CD4-positive, alpha-beta memory T cell (primary cell): ENCODE measurements at places on chromosomes 4 and X. TPM values are rescaled to one million over a fixed set of nuclear protein-coding genes. Genes with fewer than 3 reads are reported as not detected.

- no peak for DNase-seq
Observed at GRCh38 chr4:8318509-8318908, 49.0 kb downstream of the HTRA3 start.

The SLC7A11 gene
- total RNA-seq = 0.93 TPM

DNA sequence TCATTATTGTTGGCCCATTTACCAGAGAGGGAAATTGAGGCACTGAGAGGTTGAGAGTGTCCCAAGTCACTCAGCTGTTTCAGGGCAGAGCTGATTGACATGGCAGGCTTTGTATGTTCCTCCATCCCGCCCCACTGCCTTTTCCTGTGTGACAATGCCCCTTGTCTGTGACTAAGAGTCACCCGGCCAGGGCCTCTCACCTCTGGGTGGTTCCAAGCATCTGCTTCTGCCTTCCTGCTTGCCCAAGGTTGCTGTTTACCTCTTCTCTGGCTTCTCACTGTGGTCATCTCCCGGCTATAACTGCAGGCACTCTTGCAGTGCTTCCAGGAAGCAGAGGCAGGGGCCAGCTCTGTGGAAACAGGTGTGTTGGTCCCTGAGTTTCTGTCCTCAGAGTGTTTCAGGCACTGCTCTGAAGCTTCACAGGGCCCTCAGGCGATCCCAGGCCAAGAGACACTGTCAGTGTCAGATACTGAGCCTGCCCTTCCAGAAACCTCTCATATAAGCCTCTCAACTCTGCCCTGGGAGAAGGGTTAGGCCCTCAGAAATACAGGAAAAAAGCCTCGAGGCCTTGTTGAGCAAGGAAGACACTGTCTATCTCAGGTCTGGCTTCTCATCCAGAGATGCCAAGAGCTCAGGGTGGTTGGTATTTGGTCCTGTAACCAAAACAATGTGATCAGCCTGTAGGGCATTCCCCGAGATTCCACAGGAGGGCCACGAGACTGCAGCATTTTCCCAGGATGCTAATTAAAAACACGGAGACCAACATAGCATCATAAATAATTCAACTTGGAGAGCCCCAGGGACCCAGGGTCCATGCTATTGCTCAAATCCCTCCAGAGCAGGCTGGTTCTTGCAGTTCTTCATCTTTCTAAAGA is 42.0 kb upstream of the PROM1 start:
- no peak for DNase-seq

The HTR2C gene
- total RNA-seq = not detected

GRCh38 chr4:41212616-41213203 is 1.6 kb downstream of the APBB2 start:
- no peak for DNase-seq

DNA sequence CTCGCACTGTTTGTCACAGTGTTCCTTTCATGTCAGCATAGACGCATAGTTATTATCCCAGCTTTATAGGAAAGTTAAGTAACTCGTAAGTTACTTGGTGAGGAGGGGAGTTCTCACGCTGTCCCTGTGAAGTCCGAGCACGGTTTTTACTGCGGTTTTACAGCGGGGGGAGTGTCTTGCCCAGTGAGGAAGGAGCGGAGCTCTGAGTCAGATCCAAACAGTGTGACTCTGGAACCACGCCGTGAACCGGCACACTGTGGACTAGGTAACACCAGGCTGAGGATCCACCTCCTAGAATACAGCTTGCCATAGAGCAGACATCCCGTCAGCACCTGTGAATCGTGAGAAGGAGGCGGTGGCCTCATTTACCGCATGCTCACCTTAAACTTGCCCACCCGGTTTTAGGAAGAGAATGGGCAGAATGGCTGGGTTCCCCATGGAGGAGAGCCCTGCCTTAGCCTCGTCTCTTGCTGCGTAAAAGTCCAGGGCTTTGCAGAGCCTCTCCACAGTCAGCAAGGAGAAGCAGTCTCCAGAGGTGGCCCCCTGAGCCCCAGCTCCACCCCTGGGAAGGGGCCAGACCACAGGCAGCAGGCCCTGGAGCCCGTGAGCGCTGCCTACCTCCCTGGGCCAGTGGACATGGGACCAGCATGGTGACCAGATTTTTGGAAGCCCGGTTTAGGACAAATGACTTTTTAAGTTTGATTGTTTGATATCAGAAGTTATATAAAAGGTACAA is 40.2 kb upstream of the HGFAC start:
- no peak for DNase-seq

- DNase-seq = no peak
Observed at GRCh38 chr4:77015390-77015789, 60.4 kb downstream of the CCNI start.

DNA sequence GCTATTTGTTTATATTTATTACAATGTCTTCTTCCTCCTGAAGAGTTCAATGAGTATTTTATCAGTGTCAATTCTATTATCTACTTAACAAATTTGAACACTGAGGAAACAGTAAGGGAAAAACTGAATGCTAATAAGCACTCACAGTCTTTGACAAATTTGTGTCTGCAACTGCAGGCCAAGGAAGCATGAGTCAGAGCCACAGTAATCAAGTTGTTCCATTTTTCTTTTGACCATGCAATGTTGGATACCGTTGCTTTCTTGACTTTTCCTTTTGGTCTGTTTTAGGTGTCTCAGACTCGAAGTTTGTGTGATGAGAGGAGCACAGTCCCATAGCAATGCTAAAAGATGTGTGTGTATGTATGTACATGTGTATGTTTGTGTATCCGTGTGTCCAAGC is 359.6 kb downstream of the IL1RAPL1 start:
- DNase-seq = no peak

The CTAG2 gene
- not detected for total RNA-seq

- DNase-seq = no peak
Observed at GRCh38 chrX:123590842-123591486, 141.9 kb downstream of the THOC2 start.

DNA sequence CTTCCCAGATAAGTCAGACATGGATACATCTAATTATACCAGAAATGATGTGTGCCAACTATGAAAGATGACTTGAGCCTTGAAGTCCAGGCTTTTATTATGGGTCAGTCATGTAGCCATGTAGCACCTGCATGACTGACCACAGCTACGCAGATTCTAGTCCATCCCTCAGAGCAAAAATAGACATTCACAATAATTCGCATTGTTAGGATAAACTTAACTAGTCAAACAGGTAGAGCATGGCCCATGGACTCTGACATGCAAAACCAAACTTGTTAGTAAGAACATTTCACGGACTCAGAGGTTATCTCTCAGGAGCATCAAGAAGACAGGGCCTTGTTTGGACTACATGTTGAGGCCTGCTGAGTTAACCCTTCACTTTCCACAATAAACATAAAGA is 132.6 kb downstream of the PWWP3B start:
- DNase-seq = no peak

The TGIF2LX gene
- not detected for total RNA-seq

GRCh38 chrX:40104985-40105834 is 7.5 kb upstream of the BCOR start:
- DNase-seq = no peak

DNA sequence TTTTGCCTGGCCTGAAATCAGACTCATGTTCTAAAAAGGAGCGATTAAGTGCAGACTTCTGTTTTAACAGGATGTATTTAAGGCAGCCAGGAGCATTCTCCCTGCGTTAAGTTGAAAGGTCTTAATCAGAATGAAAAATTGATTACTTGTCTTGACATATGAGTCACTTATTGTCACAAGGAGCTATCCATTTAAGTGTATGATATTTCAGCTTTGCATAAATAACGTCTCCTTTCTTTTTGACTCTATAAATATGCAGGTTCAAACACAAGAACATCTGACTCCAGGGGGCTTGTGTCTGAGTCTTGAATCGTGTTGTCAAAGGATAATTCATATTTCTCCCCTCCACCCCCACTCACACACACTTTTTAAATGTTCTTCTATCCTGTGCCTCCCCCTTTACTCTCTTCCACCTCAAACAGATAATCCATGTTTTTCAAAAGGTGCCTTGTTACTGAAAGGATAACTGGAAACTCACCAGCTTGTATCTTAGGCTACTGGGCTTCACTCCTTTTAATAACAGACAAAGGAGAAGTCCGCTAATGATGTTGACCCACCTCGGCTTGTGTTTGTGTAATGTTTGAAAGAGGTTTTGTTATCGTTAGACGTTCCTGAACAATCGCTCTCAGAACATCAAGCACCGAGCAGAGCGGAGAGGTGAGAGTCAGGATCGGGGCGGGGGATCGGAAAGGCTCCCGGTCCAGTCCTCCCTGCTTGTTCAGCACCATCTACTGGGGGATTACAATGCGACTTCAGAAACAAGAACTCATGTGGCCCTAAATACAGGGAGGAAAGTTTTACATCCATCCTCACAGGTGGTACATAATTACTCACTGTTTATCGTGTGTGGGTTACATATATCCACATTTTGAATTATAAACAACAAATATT is 107.5 kb upstream of the RPL34 start:
- no peak for DNase-seq

DNA sequence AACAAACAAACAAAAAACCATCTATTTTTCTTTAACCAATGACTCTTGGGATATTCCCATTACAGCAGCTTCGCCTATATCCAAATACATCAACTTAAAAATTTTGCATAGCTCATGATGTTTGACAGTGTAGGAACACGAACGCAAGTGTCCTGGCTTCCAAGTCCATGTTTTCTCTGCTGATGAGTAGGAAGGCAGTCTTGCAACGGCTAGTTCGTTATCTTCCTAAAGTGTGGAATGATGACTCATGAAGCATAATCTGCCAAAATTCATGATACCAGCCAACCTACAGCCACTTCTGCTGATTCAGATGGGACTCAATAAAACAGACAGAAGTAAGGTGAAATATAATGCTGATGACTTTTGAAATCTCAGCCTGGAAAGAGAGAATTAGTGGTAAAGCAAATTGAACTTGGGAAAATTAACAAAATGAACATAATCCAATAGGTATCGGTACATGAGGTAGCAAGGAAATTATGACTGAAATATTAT is 6.4 kb upstream of the SEPTIN11 start:
- no peak for DNase-seq

GRCh38 chrX:43956034-43956433 is 17.2 kb downstream of the NDP start:
- DNase-seq = no peak

The C4orf54 gene
- not detected for total RNA-seq

The CCNA2 gene
- total RNA-seq = 1.2 TPM

DNA sequence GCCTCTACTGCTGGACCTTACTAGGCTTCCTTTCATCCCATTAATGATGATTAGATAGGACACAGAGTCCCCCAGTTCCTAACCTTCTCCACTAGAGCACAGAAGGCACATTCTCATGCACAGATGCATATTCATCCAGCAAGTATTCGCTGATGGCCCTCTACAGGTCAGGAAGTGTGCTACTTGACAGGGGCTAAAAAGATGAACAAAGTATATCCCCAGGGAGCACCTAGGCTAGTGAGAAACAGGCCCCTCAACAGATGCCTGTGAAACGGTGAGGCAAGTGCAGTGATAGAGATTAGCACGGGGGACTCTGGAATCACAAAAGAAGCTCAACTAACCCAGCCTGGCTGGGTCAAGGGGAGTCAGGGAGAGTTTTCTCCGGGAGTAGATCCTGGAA is 95.8 kb downstream of the MGST2 start:
- no peak for DNase-seq

- no peak for DNase-seq
Observed at GRCh38 chrX:117147249-117147648, 684.5 kb upstream of the CT83 start.

- DNase-seq = no peak
Observed at GRCh38 chr4:110826656-110827055, 203.8 kb upstream of the PITX2 start.

DNA sequence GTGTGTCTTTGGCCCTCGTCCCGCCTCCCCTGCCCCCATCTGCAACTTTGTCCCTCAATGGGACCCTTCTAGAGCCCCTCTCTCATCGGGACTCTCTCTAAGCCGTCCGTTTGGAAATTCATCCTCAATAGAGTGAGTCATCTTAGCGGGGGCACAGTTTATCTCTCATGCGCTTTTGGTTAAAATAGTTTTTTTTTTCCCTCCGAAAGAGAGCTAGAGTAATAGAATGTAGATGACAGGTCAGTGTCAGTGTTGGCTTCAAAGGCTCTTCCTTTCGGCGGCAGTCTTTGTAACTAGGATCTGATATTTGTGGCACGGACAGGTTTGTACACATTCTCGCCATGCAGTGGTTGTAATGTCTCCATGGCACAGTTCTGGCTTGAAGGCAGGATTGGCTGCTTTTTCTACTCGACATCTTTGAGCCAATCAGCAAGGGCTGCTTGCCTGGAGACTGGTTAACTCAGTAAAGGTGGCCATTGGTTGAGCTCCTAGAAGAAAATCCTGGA is 989 bp downstream of the N4BP2 start:
- DNase-seq = peak; percentile 79

GRCh38 chrX:11890836-11891514 is 132.9 kb downstream of the MSL3 start:
- DNase-seq = no peak

DNA sequence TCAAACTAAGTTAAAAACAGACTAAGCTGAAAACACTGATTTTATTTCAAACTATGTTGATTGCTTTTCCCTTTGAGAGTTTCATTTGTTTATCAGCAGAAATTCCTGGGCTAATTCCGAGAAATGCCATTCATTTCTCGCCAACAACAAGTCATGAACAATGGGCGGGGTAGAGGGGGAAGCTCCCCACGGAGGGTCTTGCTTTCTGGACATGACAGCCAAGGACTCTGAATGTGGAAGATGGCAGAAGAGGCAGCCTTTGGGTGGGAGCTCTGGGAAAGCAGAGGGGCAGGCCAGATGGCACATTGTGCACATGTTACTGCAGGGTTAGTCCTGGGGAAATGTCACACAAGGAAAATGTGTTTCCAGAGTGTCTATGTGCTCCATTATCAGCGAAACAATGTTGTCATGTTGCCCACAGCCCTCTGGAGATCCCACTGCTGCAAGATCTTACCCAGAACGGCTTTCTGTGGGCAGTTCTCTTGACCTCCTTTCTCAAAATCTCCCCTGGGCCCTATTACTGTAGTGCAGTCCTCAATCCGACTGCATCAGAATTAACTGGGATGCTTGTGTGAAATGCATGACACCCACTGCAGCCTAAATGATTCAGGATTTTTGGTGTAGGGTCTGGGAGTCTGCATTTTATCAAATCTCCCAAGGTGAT is 45.0 kb downstream of the CHRDL1 start:
- no peak for DNase-seq

DNA sequence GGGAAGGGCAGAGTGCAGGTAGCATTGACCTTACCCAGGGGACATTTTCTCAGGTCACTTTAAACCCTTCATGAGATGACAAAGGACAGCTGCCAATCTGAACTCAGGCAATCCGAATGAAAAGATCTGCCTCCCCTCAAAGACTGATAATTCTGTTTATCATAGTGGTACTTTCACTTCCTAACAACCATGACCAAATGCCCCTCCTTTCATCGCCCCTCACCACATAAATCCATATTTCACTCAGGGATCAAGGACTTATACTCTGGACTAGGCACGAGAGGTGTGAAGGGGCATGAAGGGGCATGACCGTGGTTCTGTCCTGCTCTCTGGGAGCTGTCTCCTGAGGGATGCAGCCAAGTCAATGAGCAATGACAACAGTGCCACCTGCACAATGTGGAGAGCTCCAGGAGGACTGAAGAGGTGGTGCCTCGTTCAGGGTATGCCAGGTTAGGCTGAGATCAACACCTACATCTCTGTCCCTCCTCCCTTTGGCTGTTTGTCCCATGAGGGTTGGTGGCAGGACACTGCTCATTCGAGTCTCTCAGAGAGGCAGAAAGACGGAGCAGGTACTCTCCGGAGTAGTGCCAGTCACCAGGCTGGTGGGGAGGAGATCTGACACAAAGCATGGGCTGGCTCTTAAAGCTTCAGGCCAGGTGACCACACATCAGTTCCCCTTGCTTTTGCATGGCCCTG is 12.5 kb downstream of the HS3ST1 start:
- DNase-seq = no peak
